ENCODE measurements at places on chromosomes 2 and 18.

GRCh38 chr2:217797661-217798069 is 205.1 kb downstream of the TNS1 start:
- DNase-seq = no peak

DNA sequence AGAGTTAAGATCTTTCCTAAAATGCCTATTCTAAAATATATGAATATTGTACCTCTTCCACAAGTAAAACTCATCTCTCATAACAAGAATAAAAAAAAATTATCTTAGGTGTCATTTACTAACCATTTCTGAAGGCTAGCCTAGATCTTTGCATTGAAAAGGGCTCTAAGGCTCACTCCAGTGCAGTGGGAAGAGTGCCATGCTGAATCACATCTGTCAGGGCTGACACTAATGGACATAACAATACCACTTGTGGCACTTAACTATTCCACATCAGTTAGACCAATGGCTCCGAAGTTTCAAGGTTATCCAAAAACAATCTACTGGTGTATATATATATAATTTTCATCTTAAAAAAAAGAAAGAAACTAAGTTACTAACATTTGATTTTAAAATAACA is 130.2 kb downstream of the EXOC6B start:
- no peak for DNase-seq

GRCh38 chr2:202717598-202718310 is 83.0 kb downstream of the FAM117B start:
- no peak for DNase-seq

DNA sequence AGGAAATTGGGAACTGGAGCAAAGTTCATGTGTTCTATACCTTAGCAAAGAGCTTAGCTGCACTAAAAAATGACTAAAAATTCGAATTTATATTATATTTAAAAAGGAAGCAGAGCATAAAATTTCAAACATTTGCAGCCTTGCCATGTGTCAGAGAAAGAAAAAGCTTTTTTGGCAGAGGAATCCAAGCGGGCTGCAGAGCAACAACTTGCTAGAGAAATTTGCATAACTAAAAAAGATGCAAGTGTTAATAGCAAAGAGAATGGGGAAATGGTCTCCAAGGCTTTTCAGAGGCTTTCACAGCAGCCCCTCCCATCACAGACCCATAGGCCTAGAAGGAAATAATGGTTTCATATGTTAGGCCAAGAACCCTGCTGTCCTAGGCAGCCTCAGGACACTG is 1315.9 kb downstream of the DSC3 start:
- DNase-seq = no peak

DNA sequence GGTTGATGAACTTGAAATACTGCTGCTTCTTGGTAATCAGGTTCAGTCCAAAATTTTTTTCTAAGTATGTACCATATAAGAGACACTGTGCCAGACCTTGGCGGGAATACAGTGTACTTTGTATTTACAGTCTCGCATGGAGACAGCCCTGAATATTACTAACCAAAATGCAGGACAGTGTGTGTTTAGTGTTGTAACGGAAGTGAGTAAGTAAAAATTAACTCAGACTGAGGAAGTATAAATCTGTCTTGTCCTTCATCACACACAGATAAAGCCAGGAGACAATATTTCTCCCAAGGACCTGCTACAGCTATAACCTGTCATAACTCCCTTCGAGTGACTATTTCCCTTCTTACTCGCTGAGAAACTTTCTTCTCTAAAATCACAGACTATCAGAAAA is 76.9 kb downstream of the ACTR3 start:
- no peak for DNase-seq

DNA sequence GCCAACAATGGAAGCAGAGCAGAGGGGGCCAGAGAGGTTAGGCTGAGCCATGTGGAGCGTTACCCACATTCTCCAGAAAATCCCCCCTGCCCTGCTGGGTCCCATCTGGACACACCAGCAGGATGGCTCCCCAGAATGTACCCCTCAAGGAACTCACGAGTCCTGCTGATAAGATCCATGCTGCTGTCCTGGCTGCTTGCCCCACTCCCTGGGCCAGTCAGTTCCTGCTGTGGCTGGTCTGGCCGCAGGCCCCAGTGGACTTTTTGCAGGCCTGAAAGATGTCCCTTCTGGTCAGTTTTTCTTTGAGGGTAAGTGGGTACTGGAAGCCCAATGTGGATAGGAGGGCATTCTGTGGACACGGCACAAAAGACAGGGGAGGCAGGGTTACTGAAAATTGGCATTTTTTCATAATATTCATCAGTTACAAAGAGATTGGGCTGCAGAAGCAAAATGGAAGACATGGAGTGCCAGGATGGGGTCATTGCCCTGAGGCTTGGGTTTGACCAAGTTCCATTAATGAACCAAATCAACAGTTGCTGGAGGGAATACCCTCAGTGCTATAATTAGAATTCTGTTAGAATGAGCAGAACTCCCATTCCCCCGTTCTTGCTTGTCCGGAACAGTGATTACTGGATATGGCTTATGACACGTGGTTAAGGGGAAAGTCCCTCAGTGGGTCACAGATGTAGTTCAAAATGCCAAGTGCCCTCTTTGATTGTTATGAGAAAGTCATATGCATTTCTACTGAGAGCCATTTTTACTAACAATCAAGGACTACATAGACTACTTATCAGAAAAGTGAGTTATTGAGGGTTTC is 38.7 kb downstream of the SLC4A5 start:
- DNase-seq = no peak

GRCh38 chr2:234335661-234336228 is 161.1 kb downstream of the ARL4C start:
- DNase-seq = no peak

GRCh38 chr18:48698707-48699106 is 159.9 kb downstream of the CTIF start:
- DNase-seq = no peak

- no peak for DNase-seq
Observed at GRCh38 chr2:238924796-238925195, 76.9 kb downstream of the TWIST2 start.

DNA sequence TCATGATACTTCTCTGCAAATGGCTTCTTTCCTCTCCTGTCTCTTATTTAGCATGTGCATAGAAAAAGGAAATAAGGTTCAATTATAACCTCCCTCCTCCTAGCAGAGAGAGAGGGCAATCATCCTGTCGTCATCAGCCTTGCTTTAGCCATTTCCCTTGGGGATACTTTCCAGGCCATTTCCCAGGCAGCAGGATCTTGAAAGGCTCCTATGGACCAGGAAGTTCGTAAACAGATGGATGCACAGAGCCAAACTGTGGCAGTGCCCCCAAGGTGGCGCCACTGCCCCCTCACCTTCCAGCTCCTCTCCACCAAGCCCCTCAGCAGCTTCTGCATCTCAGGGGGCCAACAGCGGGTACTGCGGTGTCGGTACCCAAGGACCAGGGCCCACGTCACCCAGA is 157.4 kb downstream of the DTNA start:
- peak; percentile 50 for DNase-seq

- DNase-seq = no peak
Observed at GRCh38 chr2:159998961-159999360, 63.5 kb downstream of the PLA2R1 start.

DNA sequence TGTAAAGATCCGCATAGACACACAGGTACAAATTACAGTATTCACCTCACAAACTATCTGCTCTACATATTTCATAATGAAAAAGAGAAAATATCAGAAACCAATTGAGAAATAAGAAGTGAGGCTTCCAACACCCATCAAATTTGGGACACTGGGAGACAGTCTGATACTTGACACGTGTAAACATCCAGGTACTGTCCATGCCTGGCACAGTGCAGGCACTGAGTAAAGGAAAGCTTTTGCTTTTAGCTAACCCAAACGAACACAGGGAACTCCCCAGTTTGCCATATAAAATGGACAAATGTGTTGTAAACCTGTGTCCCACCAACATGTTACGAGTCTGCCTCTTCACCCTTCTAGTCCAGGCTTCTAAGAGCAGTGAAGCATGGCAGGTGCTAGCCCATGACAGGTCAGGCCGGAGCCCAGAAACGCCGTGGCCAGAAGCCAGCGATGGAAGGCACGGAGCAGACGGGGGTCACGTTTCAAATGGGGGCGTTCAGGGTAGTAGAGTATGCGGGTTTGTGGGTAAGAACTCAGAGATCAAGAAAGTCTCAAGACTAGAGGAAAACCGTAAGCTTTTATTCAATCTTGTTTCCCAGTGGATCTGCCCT is 27.0 kb downstream of the CDH2 start:
- no peak for DNase-seq

DNA sequence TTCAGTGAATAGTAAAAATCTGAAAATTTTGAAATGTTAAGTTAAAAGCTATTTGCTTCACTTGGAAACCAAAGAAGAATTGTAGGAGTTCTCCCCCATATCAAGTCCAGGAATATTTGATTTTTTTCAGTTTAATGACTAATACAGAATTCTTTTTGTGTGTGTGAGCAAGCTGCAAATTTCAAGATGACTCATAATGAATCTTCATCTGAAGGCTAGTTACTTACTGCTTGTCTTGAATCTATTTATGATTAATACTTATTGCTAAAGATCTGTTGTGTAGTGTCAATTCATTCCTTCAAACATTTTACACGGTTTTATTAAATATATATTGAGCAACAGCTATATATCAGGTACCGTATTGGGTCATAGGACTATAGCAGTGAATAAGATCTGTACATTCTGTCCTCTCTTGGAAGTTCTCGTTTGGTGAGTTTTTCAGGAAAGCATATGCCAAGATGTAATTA is 47.8 kb upstream of the CAVIN2 start:
- no peak for DNase-seq

DNA sequence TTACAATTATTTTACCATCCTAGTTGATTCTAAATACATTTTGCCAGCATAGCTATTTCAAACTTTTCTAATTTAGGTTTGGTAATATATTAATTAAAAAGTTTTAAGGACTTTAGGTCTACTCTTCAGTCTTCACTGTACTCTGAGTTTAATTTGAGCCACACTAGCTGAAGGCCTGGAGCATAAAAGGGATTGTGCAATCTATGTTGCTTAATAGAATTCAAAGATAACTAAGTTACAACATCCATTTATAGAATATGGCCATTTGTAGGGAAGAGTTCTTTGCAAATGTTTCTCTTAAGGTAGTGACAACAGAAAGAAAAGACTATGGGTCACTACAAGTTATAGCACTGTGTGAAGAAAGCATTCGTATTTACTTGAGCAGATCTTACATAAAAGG is 702.2 kb upstream of the NRXN1 start:
- no peak for DNase-seq

GRCh38 chr18:22838221-22838620 is 94.9 kb upstream of the RBBP8 start:
- DNase-seq = no peak

DNA sequence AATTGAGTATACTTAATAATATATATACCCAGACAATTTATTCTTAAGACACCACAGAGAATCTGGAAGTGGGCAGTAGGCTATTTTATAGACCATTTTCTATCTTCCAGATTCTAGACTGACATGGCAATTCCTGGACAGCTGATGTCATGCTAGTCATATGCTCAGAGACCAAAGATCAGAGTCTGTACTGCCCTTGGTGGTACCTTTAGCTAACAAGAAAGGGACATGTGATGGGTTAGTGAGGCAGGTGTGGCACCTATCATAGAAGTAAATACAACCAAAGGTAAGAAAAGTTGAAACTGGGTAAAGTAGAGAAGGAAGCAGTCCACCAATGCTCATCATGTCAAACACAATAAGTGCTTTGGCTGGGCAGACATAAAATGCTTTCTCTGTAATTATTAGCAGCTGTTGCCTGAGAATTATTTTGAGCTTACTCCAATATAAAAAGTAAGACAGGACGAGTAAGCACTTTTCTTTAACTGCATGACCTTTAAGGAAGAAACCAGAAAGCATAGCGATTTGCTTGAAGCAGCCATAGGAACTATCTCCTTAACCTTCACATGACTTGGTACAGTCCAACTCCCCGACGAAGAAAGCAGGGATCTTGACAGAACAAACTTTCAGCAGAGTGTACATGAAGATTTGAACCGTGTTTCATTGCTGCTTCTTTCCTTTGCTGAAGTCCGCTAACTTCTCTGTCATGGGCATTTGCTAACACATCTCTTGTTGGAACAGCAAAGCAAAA is 47.1 kb downstream of the SLC40A1 start:
- DNase-seq = no peak

DNA sequence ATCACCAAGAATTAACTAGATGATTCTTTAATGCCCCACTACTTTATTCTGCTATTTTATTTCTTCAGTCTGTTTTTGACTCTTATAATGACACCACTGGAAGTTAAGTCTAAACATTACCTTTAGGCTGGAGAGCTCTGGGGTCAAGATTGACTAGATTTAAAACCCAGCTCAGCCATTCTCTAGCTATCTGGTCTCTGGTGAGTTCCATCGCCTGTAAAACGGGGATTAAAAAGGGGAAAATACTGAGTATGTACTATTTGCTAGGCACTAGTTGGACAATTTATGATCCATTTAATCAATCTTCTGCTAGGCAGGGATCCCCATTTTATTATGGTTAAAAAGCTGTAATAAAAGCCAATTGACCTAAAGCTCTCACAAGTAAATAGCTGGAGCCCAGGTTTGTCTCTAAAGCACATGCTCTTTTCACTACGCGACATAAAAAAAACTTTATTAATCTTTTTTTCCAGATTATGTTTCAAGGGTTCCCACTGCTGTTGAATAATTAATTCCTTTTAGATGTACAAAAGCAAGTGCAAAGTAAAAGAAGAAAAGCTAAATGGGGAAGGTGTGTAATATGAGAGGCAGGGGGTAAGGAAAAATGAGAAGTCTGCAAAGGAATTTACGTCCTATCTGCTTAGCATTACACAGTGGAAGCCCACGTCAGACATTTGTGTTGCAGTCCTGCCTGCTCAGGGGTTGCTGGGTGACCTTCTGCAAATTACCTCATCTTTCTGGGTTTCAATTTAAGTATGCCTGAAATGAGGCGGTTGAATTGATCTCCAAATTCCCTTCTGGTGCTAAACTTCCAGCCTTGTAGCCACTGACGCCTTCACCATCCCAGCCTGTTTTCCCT is 918 bp upstream of the NABP1 start:
- no peak for DNase-seq

GRCh38 chr18:79372461-79372860 is 23.3 kb upstream of the NFATC1 start:
- DNase-seq = no peak

DNA sequence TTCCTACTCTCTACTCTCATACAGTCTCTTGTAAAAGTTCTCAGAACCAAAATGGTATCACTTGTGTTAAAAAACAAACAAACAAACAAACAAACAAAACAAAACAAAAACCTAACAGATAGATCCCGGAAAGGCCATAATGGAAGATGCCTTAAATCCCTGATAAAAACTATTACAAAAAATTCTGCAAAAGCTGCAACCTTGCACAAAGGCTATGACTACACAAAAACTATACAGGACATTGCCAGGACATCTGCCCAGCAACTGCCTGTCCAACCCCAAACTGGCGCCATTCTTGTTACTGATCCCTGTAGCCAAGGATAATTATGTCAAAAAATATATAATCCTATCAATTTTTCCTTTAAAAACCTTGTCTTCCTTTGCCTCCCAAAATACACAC is 36.3 kb upstream of the LONRF2 start:
- no peak for DNase-seq

DNA sequence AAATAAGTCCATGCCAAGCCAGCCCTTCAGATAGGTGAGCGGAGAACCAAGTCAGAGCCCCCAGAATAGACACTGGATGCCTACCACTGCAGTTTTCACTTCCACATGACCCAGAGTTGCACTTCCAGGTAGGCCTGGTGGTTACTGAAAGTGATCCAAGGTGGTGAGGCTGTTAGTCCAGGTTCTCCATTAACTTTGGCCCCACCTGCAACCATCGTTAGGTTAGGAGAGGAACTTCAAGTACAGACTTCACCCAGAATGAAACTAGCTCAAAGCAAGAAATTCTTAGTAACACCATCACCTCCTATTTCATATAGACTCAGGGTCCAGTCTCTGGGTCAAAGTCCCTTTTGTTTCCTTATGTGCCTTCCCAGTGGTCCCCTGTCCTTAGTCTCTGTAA is 293.1 kb upstream of the ID2 start:
- no peak for DNase-seq

GRCh38 chr2:16609786-16610185 is 55.8 kb downstream of the CYRIA start:
- no peak for DNase-seq
